Sigmoid colon (tissue), 7 donors: ENCODE measurements at places on chromosomes 12 and 14. TPM values are rescaled to one million over a fixed set of nuclear protein-coding genes. Genes with fewer than 3 reads are reported as not detected.

GRCh38 chr12:28955491-28955890 lies 193.6 kb upstream of the FAR2 start:
- H3K4me1 ChIP-seq: no peaks in the 10 kb centered on the region
- no peak overlapping the region for H3K4me3 ChIP-seq

Gene CLMN
- 9.1 TPM for total RNA-seq

- no peak overlapping the region for H3K27ac ChIP-seq
- H3K27me3 ChIP-seq: no peaks in the 10 kb centered on the region
- DNase-seq: no peak
- peaks cover 17% of the 10 kb centered on the region for H3K4me1 ChIP-seq
These were observed 31.5 kb downstream of the EPS8 start for GRCh38 chr12:15757553-15758255.

DNA sequence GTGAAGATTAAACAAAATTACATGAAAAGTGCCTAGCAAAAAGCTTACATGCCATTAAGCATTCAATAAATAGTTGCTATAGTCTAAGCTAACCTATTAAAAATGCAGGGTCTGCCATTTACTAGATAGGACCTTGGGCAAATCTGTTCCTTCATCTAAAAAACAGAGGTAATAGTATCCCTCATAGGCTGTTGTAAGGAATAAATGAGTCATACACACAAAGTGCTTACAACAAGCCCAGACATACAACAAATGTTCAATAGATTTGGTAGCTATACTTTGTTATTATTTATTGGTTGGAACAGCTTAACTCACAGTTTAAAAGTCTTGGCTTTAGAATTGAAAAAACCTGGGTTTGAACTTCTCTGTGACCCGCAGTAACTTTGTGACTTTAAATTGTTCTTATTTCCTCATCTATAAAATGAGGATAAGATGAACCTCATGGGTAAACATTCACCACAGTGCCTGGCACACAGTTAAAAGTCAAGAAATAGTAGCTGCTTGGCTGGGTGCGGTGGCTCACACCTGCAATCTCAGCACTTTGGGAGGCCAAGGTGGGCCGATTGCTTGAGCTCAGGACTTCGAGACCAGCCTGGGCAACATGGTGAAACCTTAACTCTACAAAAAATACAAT lies 24.7 kb downstream of the HEATR5A start:
- H3K4me1 ChIP-seq: no peaks in the 10 kb centered on the region
- no peaks in the 10 kb centered on the region for H3K27me3 ChIP-seq
- H3K27ac ChIP-seq: no peak overlapping the region
- DNase-seq: no peak
- peaks cover 15% of the 10 kb centered on the region for H3K36me3 ChIP-seq

GRCh38 chr12:96985515-96986362 lies 78.7 kb downstream of the NEDD1 start:
- no peak overlapping the region for H3K27ac ChIP-seq
- peak overlapping the region; percentile 1 for H3K4me3 ChIP-seq
- no peaks in the 10 kb centered on the region for H3K36me3 ChIP-seq
- DNase-seq: no peak
- peaks cover 10% of the 10 kb centered on the region for H3K4me1 ChIP-seq

DNA sequence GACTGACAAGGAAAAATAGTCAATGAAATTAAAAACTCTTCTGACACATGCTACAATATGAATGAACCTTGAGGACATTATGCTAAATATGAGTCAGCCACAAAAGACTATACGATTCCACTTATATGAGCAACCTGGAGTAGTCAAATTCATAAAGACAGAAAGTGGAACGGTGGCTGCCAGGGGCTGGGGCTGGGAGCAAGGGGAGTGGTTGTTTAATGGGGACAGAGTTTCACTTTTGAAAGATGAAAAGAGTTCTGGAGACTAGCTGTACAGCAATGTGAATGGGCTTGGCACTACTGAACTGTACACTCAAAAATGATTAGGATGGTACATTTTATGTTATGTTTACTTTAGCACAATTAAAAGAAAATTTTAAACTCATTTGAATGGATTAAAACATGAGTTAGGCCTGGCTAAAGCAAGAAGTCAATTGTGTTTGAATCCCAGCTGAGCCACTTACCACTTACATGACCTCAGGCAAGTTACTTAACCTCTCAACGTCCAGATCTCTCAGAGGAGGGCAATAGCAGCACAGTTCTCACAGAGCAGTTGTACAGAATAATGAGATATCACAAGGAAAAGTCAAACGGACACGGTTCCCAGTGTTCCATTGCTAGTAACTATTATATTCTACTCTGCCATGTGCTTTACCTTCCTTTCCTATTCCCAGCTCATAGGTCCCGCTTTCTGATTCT lies 102.5 kb downstream of the SPTSSA start:
- H3K27ac ChIP-seq: no peak overlapping the region
- DNase-seq: no peak
- H3K4me1 ChIP-seq: peaks cover 4% of the 10 kb centered on the region
- no peak overlapping the region for H3K4me3 ChIP-seq
- H3K27me3 ChIP-seq: no peaks in the 10 kb centered on the region
- no peaks in the 10 kb centered on the region for H3K36me3 ChIP-seq

DNA sequence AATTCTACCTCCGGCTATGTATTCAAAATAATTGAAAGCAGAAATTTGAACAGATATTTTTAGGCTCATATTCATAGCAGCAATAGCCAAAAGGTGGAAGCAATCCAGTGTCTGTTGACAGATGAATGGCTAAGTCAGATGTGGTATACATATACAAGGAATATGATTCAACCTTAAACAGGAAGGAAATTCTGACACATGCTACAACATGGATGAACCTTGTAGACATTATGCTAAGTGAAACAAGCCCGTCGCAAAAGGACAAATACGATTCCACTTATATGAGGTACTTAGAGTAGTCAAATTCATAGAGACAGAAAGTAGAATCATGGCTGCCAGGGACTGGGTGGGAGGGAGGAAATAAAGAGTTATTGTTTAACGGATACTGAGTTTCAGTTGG lies 331.6 kb downstream of the PCNX1 start:
- no peak overlapping the region for H3K4me3 ChIP-seq
- no peak overlapping the region for H3K27ac ChIP-seq
- H3K27me3 ChIP-seq: no peaks in the 10 kb centered on the region
- DNase-seq: no peak
- no peaks in the 10 kb centered on the region for H3K36me3 ChIP-seq

GRCh38 chr14:30620178-30620577 lies 1.9 kb upstream of the SCFD1 start:
- H3K4me1 ChIP-seq: peaks cover 26% of the 10 kb centered on the region
- no peaks in the 10 kb centered on the region for H3K27me3 ChIP-seq
- no peak for DNase-seq
- H3K27ac ChIP-seq: no peak overlapping the region
- H3K36me3 ChIP-seq: peaks cover 4% of the 10 kb centered on the region
- H3K4me3 ChIP-seq: no peak overlapping the region

Gene DTX1
- 3.9 TPM for total RNA-seq
